ENCODE measurements at places on chromosomes 16 and 17.

DNA sequence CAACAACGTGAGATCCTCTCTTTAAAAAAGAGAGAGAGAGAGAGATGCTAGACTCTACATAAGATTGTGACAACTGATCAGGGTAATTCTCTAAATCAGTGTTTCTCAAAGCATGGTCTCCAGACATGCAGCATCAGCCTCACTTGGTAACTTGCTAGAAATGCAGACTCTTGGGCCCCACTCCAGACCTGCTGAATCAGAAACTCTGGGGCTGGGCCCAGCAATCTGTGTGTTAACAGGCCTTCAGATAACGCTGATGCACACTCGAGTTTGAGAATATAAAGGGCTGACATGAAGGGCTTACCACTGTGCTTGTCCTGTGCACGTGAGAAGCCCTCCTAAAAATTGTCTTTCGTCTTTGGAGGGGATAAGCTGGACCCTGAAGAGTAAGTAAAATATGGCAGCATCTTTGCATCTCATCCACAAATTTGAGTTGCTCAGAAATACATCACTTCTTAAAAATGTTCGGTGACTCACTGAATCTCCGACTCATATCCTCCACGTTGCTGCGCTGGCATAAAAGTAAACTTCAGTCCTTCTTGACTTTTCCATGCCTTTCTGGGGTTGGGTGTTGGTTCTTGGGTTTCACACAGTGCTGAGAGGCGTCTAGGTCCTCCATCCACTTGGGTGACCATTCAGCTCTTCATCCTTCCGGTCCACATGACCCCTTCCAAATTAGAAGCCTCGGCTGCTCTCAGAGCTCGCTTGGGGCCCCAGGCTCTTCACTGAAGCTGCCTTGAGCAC, 26.1 kb upstream of the KDM8 start:
- no peak for DNase-seq

- no peak for DNase-seq
These were observed 399.9 kb upstream of the ZFHX3 start for GRCh38 chr16:73447846-73448245.

DNA sequence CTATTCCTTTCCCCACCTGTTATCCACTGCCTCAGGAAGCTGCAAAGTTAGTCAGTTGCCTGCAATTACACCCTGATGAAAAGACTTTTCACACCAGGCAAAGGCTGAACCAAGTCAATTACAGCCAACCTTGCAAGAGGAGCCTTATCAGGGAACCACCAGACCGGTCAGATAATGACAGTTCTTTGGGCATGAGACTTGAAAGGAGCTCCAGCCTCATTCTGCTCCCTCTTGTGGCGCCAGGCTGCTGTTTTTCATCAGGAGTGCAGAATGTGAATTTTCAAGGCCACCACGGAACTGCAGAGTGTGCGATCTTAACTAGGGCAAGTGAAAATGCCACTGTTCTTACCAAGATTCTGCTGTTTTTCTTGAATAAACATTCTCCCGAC, 22.5 kb downstream of the DNAI2 start:
- DNase-seq: no peak

GRCh38 chr17:16444258-16444886, 29.0 kb downstream of the TRPV2 start:
- no peak for DNase-seq

GRCh38 chr16:49013727-49014080, 267.9 kb downstream of the CBLN1 start:
- DNase-seq: no peak

- no peak for DNase-seq
These were observed 224.2 kb downstream of the PARN start for GRCh38 chr16:14405611-14406537.

GRCh38 chr16:55737318-55737717, 81.5 kb downstream of the SLC6A2 start:
- DNase-seq: no peak

DNA sequence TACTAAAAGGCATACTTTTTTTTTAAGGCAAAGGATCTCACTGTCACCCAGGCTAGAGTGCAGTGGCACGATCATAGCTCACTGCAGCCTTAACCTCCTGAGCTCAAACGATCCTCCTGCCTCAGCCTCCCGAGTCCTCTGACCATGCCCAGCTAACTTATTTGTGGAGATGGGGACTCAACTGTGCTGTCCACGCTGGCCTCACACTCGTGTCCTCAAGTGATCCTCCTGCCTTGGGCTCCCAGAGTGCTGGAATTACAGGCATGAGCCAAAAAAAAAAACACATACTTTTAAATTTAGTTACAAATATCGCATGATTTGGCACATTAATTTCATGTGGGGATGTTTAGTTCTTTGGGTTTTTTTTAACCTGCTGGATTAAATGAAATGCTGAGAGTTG, 207.7 kb upstream of the CHMP6 start:
- DNase-seq: no peak

DNA sequence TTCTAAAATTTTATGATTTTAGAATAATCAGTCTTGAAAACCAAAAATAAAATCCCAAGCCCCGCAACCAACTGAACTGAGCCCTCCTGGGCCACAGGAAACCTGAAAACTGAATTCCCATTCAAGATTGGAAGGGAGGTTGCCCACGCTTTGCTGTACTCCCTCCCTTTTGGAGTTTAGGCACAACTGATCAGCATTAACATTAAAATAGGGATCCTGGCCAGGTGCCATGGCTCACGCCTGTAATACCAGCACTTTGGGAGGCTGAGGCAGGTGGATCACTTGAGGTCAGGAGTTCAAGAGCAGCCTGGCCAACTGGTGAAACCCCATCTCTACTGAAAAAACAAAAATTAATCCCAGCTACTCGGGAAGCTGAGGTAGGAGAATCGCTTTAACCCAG, 52.7 kb upstream of the NETO2 start:
- no peak for DNase-seq

DNA sequence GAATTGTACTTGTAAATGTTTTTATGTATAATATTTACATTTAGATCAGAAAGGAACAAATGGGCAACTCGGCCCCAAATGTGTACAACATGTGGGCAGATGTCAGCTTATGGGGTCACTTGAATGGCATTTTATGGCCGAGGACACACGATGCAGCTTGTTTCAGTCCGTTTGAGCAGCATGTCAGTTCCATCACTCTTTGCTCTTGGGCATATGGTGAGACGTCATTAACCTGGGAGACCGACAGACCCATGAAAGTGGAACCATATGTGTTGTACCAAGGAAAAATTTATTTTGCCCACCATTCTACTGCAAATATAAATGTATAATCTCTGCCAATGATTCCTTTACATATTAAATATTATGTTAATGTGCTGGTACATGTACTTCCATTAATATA, 561.9 kb upstream of the SOX9 start:
- DNase-seq: no peak

DNA sequence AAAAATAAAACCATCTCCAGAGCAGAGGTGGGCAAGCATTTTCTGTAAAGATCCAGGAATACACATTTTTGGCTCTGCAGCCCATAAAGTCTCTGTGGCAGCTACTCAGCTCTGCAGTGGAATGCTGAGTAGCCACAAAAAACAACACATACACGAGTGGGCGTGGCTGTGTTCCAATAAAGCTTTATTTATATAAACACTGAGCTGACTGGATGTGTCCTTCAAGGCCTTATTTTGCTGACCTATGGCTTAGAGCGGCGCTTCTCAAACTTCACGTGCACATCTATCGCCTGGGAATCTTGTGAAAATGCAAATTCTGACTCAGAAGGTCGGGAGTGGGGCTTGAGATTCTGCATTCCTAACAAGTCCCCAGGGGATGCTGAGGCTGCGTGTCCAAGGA, 39.7 kb downstream of the XYLT1 start:
- DNase-seq: no peak

DNA sequence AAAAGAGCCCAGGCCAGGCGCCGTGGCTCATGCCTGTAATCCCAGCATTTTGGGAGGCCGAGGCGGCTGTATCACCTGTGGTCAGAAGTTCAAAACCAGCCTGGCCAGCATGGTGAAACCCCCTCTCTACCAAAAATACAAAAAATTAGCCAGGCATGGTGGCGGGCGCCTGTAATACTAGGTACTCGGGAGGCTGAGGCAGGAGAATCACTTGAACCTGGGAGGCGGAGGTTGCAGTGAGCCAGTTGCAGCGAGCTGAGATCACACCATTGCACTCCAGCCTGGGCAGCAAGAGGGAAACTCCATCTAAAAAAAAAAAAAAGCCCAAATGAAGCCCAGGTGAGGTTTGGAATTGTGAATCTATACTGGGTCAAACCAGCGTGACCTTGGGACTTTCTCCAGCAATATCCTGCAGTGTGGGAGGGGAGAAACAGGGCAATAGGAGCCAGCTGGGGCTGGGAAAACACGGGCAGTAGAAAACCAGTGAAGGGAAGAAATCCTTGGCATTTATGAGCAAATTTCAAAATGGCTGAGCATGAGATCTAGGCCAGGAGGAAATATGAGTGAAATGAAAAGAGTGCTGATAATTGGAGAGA, 8.2 kb upstream of the DHX8 start:
- DNase-seq: no peak

- DNase-seq: no peak
These were observed 201.8 kb downstream of the CDH11 start for GRCh38 chr16:64919929-64920607.

DNA sequence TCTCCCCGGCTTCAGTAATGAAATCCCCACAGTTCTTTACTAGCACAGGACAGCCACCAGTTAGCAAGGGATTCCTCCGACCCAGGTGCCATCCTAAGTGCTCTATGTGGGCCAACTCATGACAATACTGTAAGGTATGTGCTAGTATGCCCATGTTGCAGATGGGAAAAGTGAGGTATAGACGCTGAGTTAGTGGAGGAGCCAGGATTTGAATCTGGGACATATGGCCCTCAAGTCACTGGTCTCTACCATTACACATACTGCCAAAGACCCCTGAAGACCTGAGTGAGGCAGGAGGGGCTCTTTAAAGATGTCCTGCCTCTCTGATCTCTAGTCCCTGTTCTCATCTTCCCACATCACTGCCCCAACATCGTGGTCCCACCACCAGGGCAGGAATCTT, 36.2 kb upstream of the MRPS23 start:
- DNase-seq: no peak

DNA sequence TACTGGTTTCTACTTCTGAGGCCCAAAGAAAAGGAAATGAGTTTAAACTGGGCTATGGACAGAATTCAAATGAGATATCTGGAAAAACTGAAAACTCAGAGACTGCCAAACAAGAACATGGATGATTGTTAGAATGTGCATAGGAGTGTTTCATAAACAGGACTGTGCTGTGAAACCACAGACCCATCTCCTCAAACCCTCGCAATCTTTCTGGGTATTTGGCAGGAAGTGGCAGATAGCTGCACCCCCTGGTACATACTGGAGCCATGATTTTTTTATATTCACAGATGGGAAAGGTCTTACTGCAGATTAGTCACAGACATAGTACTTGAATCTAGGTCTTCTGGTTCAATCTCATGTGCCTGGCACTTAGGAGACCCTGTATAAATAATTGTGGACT, 145.0 kb downstream of the CCDC182 start:
- DNase-seq: peak; percentile 55

Measured in activated gamma-delta T cell treated with Interleukin-2 at 50 U/mL for 16 hours (primary cell).